ENCODE measurements at places on chromosomes 2 and 18.
A peak's percentile ranks its signal among the peaks of the same experiment; 100 is the strongest.

DNA sequence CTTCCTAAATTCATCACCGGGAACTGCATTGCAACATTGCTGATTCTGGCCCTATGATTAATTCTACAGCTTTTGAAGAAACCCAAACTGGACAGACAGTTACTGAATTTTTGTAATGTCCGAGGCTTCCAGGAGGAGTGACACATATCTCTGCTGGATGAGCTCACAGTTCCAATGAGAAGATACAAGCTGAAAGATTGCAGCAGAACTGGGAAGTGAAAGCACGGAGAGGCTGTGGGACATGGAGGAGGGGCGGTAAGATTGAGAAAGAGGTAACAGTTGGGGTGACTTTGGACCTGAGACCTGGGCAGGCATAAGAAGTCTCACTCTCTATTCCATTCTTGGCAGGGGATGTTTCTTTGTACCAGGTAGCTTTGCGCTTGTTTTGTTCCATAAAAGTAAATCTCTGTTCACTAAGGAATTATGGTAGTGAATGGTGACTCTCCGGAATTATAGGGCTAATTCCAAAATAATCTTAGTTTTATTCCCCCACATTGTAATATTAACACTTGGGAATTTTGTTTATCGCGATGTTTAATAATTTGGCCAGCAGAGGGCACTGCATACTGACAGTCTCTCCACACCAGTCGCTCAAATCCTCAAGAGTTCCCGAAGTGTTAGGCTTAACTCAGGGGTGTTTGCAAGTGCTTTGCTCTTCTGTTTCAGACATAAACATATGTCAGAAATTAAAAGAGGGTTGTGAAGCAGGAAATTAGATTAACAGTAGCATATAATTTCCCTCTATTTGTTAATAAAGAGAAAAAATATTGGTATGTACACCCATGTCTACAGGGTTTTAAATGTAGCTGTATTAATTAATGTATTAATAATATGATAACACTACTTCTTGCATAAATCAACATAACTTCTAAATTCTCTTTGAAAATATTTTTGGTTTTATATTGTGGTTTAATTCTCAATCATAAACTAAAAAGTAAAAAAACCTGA is 201.4 kb downstream of the SOCS6 start:
- DNase-seq, result no peak

DNA sequence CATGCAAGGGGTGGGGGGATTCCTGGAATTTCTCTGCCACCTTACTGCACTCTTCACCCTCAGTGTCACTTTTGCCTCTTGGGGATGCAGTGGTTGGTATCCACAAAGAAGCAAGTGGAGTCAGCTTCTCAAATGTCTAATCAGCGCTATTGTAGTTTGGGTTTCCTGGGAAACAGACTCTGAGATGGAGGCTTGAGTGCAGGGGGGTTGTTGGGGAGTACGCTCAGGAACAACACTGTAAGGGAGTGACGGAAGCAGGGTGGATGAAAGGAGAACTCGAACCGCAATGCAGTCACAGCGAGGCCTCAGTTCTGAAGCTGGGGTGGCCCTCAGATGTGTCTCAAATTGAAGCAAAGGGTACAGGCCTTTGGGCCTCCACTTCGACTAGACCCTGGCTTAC is 73.6 kb upstream of the EPC2 start:
- no peak for DNase-seq

DNA sequence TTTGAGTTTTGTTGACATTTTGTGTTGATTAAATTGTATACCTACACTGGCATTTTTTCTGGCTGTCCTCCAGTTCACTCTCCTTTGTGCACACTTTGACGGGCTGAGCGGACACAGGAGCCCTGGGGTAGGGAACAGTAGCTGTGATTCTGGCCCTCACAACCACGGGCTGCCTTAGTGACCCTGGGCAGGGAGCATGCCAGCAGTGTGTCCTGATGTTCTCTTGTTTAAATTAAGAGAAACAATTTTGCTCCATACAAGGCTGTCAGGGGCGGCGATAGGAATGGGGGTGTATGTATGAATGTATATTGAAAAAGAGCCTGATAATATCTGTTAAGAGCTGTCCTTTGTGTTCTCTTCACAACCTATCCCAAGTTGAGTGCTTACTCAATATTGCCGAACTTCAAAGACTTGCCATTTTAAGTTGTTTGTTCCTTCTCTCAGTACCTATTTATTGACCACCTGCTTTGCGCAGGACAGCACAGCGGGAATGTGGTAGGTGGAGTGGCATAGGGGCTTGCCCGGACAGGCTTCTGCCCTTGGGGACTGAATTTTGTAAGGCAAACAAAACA is 103.7 kb upstream of the EML6 start:
- no peak for DNase-seq

- no peak for DNase-seq
Measured at GRCh38 chr2:38192976-38193375, 117.0 kb upstream of the CYP1B1 start.

GRCh38 chr18:50853863-50854271 is 25.1 kb upstream of the ME2 start:
- no peak for DNase-seq

GRCh38 chr2:168673265-168674189 is 128.9 kb upstream of the NOSTRIN start:
- DNase-seq, result no peak

- no peak for DNase-seq
Measured at GRCh38 chr2:240255165-240255491, 114.7 kb upstream of the OTOS start.

DNA sequence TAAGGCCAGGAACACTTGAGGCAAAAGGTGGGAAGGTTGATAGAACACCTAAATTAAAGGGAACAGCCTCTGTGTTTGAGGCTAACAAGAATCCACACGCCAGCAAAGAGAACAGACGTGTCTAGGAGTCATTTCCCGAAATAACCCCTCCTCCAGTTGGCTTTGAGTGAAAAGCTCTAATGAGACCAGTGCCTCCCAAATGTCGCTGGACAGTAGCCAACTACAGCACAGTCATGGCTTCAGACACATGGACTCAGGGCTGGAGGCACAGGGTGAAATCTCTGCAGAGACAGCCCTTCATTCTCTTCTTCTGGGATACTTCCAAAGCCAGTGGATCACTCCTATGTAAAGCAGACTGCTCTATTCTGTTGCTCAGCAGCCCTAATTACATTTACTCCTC is 49.6 kb downstream of the SOWAHC start:
- DNase-seq, result peak; percentile 78

DNA sequence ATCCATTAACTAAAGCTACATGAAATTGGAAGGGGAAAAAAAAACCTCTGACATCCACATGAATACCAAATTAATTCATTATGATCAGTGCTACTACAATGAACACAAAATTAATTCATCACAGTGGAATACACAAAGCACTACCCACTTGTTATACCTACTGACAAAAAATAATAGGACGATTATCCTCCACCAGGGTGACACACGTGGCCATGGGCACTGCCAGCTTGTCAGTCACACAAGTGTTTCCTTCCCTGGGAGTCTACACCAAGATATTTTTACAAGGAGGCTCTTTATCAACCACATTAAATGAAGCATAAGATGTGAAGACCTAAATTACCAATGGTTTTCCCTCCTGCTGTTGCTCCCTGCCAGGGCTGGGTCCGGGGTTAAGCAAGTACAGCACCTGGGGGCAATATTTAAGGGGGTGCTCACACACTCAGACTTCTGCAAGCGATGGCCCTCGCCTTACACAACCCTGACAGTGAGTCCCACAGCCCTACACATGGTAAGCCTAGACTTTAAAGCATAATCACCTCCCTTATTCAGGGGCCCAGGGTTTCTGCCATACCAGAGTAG is 90.1 kb downstream of the TCF4 start:
- DNase-seq, result no peak

- DNase-seq, result no peak
Measured at GRCh38 chr2:53208815-53209214, 558.8 kb upstream of the CHAC2 start.

DNA sequence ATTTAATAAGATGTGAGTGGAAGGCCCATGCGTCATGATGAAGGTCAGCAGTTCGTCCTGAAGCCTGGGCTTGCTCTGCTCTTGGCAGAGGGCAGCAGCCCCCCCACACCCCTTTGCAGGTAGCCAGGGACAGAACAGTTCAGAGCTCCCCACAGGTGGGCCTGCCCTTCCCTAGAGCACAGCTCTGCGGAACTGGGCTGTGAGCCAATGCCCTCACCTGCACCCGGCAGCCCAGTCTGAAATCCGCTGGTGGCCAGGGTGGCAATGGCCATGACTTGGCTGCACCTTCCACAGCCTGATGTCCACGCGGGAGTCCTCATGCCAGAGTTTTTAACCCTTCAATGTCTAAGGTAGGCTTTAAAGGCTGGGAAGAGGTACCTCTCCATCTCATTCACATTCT is 136.7 kb downstream of the ACKR3 start:
- DNase-seq, result no peak

DNA sequence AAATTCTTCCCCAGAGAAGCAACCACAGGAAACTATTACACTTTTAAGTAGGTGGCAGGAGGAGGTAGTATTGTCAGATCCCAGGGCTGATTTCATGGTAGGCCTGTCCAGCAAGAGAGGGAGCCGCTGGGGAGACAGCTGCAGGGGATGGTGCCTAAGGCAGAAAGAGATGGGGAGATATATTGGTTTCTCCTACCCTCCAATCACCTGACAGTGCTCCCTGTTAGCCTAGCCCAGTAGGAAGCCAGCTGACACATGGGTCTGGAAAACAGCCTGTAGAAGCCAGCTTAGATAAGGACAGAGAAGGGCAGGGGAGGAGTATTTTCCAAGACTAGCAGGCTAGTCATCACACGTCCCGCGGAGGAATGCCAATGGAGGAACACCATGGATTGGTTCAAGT is 8.2 kb upstream of the SPOPL start:
- DNase-seq, result no peak

DNA sequence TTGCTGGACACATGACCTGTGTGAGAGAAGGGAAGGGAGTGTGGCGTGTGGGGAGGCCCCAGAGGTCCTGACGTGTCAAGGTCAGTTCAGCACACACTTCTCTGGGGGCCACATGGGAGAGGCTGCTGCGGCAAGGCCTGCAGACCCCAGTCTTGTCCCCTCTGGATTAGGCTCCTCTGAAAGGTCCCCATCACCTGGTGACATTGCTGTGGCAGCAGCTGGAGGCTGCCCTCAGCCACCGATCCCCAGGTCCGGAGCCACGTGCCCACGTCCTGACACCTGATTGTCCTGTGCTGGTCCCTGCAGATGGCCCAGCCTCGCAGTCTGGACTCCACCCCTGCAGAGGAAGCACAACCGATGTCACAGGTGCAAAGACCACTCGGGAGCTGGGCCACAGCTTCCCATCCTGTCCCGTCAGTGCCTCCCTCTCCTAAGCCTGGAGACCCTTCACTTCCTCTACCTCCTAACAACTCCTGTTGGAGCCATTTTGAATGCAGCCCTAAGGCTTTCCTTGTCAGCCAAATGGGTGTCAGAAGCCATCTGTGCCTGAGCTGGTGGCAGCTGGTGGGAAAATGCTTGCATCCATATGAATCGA is 12.7 kb downstream of the TMEM177 start:
- DNase-seq, result no peak

- DNase-seq, result peak; percentile 73
Measured at GRCh38 chr2:228675091-228675490, 493.6 kb upstream of the SPHKAP start.

GRCh38 chr2:159712143-159712928 is at the start of gene MARCHF7:
Gene MARCHF7, plus strand, starts transcription at chr2:159712506. Its CDS starts 16,517 bp downstream, at chr2:159729023.
- peak; percentile 97 for DNase-seq

GRCh38 chr2:35503738-35504199 is 851.8 kb upstream of the CRIM1 start:
- DNase-seq, result no peak

GRCh38 chr2:207683879-207684627 is 27.4 kb upstream of the CCNYL1 start:
- DNase-seq, result no peak

GRCh38 chr2:56713161-56713676 is 529.4 kb downstream of the CCDC85A start:
- no peak for DNase-seq

DNA sequence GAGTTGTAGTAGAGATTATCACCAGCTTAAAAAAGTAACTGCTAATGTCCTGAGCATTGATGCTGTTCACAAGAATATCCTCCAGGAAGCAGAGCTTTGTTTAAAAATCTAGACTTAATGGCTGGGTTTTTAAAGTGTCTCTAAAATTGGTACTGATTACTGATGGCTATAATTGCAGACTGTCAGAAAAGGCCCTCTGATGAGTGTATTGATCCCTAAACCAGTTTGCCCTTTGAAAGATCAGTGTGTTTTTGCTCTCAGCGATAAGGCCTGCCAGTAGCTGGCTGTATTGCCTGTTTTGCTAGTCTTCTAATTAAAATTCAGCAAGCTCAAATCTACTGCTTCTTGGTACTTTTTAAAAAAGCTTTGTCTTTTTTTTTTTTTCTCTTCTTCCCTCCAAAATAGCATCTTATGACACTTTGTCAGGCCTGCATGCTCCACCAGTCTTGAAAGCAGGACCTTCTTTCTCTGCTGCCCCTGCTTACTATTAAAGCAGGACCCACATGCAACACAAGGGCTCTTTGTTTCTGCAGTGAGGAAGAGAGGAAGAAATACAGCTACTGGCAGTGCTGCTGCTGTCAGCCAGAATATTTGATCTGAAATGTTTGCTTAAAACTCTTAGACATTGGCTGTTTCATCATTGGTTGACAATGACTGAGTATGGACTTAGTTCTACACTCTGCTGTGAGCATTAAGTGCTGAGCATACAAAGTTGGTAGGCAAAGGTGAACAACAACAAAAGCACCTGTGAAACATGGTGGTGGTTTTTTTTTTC is 1.8 kb downstream of the SEC11C start:
- DNase-seq, result no peak

GRCh38 chr2:84792856-84793522 is 87.9 kb downstream of the TRABD2A start:
- DNase-seq, result no peak

GRCh38 chr2:219266886-219267285 is 12.3 kb upstream of the DNAJB2 start:
- DNase-seq, result no peak

DNA sequence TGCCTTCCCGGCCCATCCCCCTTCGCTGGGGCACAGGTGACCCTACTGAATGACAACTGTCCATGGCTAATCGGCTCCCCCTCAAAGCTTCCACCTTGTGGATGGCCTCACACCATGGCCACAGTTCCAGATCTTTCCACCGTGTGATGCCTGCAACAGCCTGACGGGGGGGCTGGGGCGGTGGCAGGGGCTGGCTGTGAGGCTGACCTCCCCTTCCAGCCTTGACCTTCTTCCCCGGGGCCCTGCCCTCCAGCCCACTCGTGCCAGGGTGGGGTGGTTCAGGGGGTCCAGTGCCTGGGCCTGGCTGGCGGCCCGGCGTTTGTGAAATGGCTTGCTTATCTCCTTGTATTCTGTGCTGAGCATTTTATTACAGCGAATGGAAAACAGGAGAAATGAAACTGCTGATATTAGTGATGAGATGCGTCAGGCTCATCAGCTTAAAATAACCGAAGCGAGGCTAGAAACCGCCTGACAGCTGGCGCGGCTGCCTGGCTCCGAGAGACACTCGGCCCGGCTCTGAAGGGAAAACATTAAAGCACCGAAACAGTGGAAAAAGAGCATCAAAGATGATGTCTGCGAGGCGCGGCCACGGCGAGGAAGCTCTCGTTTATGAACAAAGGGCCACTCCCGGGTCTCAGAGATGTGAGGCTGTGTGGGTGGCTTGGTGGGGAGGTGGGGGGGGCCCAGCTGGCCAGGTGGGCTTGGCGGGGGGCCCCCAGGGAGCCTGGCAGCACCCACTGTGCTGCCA is 916 bp upstream of the PDCD1 start:
- peak; percentile 61 for DNase-seq
